ENCODE measurements at places on chromosomes 3 and 15.

- no peak for DNase-seq
Observed at GRCh38 chr15:78875107-78875914, 2.6 kb downstream of the MORF4L1 start.

- no peak for DNase-seq
Observed at GRCh38 chr3:43330981-43331380, 44.6 kb downstream of the SNRK start.

DNA sequence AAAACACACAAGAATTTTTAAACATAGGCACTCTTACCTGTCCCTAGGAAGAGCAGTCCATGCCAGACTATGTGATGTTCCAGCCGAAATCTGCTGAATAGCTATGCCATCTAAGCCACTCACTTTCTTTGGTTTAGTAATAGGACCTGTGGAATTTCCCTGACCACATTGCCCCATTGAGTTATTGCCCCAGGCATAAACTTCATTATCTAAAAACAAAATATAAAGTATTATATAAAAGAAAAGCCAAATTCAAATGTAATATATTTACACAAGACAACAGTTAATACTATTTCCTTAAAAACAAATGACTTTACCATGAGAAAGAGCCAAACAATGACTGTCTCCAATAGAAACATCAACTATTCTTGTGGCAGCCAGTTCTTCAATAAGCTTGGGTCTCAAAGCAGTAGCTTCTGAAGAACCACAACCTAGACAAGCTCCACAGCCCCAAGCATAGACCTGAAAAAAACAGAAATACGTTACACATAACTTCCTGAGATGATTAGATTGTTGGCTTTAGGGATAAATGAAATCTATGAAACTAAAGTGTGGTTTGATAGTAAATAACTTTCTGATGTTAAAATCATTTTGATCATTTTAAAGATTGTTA, 84.3 kb downstream of the HERC1 start:
- no peak for DNase-seq

- no peak for DNase-seq
Observed at GRCh38 chr3:120555657-120556509, 40.3 kb upstream of the NDUFB4 start.

GRCh38 chr3:164174059-164174458, 904.2 kb downstream of the SI start:
- DNase-seq: no peak

DNA sequence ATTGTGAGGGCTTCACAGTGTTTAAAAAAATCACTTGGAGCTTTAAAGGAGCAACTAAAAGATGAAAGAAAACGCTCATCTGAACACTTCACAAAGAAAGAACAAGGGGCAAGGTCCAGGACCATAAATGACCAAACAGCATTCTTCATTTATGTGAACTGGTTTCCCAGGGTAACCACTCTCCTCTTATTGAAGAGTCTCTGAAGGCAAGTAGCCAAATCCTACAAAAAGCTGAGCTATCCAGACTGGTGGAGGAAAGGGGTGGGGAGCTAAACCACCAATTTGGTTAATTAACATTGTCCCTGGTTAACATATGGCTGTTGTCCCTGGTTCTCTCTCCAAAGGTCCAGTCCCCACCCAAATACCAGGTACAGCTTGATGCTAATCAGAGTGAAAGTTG, 58.1 kb downstream of the OSBPL10 start:
- no peak for DNase-seq

GRCh38 chr15:57769266-57769665, 62.8 kb downstream of the POLR2M start:
- no peak for DNase-seq

DNA sequence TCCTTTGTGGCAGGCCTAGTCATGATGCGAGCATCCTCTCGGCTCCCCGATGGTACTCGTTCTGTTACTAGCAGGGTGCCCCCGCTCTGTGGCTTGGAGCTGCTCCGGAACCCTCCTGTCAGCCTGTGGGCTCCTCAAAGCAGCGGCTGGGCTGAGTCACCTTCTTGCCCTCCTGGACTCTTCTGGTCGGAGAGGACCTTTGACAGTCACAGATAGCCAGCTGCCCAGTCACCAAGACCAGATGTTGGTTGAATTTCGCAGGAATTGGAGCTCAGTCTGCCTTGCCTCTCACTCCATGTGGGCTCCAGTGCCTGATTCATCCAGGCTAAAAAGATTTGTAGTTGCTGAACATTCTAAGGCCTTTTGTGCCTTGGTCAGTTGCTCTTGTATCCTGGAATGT, 94.5 kb downstream of the CHCHD6 start:
- DNase-seq: no peak

DNA sequence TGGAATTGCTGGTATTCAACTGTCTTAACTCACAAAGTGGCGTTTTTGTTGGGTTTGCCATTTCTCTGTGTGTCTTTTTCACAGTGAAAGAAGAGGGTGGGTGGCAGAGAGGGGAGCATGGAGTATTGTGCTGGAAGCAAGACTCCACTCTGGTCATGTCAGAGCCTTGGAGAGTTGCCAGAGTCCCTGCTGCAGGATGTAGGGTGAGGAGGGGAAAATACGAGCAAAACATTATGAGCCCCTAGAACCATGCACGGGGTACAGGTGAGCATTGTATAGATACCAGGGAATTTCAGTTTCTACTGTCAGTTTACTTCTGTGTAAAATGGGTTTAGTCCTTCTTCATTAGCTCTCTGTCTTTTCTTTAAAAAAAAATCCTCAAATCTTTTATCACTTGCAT, 249.9 kb downstream of the CACNA2D3 start:
- no peak for DNase-seq

DNA sequence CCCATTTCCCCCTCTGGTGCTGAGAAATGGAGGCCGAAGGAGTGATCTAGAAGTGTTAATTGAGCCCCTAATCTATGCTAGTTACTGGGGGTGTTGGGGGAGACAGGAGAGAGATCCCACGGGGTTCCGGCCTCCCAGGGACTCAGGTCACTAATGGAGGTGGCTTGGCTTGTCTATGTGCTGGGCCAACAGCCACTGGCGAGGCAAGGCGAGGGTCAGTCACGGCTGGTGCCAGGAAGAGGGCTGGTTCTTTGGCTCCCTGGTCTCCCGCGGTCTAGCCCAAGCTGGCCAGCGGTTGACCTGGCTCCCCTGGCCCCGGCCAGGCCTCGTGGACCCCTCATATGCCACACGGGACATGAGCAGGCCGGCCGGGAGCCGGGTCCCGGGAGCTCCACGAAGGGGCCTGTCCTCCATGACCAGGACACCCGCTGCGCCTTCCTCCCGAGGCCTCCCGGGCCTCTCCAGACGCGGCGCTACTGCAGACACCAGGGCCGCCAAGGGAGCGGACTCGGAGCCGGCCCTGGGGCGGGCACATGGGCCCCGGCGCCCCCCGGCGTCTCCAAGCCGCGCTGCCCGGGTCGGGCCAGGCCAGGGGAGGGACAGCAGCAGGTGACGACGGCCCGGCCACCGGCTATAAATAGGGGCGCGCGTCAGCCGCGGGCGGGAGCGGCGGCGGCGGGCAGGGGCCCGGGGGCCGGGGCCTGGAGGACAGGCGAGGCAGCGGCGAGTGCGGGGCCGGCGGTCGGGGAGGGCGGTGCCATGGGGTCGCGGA, at the start of gene ALPK3:
Gene ALPK3 (plus strand): TSS at position 663 of the 772 bp plus-strand sequence. CDS start 97 bp downstream, at position 760.
- no peak for DNase-seq

DNA sequence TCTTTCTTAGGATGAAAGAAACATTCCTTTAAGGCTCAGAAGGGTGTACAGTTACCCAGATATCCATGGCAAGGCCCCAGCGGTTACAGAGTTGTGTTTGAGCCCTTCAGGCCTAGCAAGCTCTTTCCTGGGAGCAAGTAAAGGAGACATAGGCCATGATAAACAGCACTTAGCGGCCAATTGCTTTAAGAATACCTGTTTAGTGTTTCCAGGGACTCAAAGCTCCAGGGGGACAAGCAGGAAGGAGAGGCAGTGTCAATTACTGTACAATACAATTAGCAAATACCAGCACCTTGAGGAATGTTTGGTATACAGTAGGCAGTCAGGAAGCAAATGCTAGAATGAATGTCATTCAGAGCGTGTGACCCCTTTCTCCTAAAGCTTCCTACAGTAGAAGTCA, 176.3 kb upstream of the ICE2 start:
- no peak for DNase-seq

GRCh38 chr3:156533205-156533604, 21.7 kb downstream of the SSR3 start:
- DNase-seq: no peak

DNA sequence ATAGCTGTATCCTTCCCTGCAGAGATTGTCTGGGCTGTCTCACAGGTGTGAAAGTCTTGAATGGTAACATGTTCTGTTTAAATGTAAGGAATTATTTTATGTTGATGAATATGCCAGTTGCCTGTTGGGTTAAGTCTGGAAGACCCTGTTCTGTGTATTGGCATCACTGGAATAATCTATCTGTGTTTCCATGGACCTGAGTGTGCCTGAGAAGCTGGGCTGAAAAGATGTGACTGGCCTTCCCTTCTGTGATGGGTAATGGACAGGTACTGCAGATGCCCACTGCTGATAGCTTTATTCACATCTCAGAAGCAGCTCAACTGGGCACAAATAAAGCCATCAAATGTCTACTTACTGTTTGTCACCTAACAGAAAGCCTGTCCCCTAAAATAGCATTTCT, 196.3 kb downstream of the FNDC3B start:
- no peak for DNase-seq

DNA sequence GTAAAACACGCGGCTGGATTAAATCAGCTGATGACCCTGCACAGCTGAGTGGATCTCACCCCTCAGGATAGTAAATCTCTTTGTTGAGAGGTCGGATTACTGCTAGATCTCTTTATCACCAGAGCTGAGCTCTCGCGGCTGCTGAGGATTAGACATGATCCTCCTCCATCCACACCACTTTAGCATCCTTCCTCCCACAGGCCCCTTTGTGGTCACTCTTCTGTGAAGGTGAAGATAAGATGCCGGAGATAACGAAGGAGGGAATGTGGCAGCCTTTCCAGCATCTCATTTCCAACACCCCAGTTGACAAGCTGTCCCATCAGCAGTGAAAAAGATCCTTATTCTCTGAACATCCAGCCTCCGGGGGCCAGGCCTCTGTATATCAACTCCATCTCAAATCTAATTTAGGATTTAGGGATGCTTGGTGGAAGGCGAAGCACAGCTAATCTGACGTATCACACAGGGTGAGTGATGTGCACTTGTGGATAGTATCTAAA, 47.5 kb upstream of the SELENOK start:
- no peak for DNase-seq

DNA sequence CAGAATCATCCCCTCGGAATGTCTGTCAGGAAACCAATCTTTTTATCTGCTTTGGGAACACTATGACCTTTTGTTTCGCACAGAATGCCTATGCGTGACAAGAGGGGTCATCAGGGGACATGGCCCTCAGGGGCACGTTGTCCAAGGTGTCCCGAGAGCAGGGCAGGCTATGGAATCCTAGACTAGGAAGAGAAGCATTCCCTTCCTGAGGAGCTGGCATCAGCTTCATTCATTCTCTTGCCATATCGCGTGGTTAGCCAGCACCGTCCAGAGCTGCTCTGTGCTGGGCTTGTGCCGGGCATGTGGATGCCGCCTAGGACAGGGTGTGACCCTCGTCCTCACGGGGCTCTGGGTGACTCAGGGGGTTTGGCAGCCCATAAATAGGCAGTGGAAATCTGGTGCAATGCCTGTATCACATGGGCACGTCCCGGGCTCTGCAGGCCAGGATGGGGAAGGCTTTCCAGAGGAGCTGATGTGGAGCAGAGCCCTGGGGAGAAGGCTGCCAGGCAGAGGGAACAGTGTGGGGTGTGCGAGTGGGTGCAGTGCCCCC, 117.8 kb downstream of the TMEM266 start:
- no peak for DNase-seq

- DNase-seq: no peak
Observed at GRCh38 chr3:170423001-170423615, 4.4 kb downstream of the CLDN11 start.

- DNase-seq: no peak
Observed at GRCh38 chr3:167940241-167940640, 155.5 kb downstream of the GOLIM4 start.

GRCh38 chr3:159499031-159499793, 489.4 kb upstream of the IL12A start:
- no peak for DNase-seq

- DNase-seq: no peak
Observed at GRCh38 chr3:7658294-7658693, 797.4 kb downstream of the GRM7 start.

DNA sequence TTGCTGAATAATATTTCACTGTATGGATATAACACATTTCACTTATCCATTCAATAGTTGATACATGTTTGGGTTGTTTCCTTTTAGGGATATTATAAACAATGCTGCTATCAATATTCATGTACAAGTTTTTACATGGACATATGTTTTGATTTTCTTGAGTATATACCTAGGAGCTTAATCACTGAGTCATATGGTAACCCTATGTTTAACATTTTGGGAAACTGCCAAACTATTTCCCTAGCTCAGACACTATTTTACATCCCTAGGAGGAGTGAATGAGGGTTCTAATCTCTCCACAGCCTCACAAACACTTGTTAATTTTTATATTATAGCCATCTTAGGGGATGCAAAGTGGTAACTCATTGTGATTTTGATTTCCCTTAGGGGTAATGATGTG, 66.0 kb downstream of the GPR156 start:
- DNase-seq: no peak

DNA sequence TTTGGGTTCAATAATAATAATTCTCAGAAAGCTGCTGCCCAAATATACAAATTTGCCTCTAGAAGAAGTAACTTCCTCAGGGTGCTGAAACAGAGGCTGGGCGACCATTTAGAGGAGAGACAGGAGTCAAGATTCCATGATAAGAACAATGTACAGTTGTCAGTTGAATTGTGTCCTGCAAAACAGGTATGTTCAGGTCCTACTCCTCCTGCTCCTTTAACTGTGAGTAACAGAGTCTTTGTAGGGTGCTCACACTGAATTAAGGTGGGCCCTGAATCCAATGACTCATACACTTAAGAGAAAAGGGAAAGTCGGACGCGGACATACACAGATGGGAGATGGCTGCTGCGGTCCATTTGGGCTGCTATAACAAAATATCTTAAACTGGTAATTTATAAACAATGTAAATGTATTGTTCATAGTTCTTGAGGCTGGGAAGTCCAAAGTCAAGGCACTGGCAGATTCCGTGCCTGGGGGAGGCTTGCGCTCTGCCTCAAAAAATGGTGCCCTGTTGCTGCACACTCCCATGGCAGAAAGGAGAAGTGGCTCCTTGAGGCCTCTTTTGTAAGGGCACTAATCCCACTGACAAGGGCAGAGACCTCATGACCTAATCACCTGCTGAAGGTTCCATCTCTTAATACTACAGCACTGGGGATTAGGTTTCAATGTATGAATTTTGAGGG, 55.1 kb downstream of the MB21D2 start:
- DNase-seq: no peak

DNA sequence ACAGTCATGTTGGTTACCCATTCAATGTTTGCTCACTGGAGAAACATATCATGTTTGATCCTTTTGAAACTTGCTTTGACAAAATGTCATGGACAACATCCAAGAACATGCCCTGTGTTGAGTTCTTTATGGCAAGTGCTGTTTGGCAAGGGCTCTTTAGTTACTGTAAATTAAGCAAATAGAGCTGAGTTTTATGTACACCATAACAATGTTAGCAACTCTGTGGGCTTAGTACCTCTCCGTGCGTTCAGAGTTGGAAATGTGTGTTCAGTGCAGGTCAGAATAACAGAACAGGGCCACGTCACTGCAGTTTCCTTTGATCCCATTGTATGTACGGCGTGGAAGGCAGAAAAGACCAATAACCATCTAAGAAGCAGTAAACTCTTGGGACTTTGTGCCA, 132.5 kb downstream of the MYRIP start:
- no peak for DNase-seq

GRCh38 chr15:85730001-85730820, 64.5 kb downstream of the KLHL25 start:
- DNase-seq: peak; percentile 77

GRCh38 chr3:159859836-159860235, 128.8 kb upstream of the IL12A start:
- DNase-seq: no peak
